Heart left ventricle (tissue), 16 donors: ENCODE measurements at places on chromosomes 1 and 21. TPM values are rescaled to one million over a fixed set of nuclear protein-coding genes. Genes with fewer than 3 reads are reported as not detected.
A peak's percentile ranks its signal among the peaks of the same experiment; 100 is the strongest.

DNA sequence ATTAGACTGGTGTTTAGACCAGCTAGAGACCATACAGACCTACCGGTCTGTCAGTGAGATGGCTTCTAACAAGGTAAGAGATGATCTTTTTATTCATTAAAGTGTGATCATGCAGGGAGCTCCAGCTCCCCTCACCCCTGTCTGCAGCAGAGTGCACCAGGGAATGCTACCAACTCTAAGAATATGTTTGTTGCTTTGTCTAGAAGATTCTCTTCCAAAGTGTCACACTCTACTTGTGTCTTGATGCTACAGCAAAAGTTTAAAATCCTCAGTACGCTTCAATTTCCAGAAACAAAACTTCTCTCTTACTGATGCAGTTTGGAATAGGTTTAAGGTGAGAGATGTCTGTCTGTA lies 201.4 kb upstream of the SGIP1 start:
- H3K4me3 ChIP-seq, result peak overlapping the region; percentile 54
- H3K36me3 ChIP-seq, result no peaks in the 10 kb centered on the region
- no peaks in the 10 kb centered on the region for H3K27me3 ChIP-seq
- H3K27ac ChIP-seq, result peak overlapping the region; percentile 87

GRCh38 chr1:86938450-86938849 lies 24.0 kb downstream of the HS2ST1 start:
- H3K4me3 ChIP-seq, result no peak overlapping the region
- no peaks in the 10 kb centered on the region for H3K4me1 ChIP-seq
- no peaks in the 10 kb centered on the region for H3K27me3 ChIP-seq
- no peaks in the 10 kb centered on the region for H3K36me3 ChIP-seq

DNA sequence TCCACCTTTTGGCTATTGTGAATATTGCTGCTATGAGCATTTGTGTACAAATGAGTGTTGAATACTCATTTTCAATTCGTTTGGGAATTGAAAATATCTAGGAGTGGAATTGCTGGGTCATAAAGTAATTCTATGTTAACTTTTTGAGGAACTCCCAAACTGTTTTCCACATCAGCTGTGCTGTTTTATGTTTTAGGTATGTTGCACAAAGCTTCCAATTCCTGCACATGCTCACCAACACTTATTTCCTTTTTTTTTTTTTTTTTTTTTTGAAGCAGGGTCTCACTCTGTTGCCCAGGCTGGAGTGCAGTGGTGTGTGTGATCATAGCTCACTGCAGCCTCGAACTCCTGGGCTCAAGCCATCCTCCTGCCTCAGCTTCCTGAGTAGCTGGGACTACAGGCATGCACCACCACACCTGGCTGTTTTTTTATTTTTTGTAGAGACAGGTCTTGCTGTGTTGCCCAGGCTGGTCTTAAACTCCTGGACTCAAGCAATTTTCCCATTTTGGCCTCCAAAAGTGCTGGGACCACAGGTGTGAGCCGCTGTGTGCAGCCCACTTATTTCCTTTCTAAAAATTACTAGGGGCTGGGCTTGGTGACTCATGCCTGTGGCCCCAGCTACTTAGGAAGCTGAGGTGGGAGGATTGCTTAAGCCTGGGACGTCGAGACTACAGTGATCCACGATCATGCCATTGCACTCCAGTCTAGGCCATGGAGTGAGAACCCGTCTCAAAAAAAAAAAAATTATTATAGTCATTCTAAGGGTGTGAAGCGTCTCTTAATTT lies 33.4 kb downstream of the TMCC2 start:
- H3K27ac ChIP-seq, result no peak overlapping the region
- no peak for DNase-seq
- no peaks in the 10 kb centered on the region for H3K36me3 ChIP-seq
- H3K27me3 ChIP-seq, result no peaks in the 10 kb centered on the region
- H3K4me3 ChIP-seq, result no peak overlapping the region

DNA sequence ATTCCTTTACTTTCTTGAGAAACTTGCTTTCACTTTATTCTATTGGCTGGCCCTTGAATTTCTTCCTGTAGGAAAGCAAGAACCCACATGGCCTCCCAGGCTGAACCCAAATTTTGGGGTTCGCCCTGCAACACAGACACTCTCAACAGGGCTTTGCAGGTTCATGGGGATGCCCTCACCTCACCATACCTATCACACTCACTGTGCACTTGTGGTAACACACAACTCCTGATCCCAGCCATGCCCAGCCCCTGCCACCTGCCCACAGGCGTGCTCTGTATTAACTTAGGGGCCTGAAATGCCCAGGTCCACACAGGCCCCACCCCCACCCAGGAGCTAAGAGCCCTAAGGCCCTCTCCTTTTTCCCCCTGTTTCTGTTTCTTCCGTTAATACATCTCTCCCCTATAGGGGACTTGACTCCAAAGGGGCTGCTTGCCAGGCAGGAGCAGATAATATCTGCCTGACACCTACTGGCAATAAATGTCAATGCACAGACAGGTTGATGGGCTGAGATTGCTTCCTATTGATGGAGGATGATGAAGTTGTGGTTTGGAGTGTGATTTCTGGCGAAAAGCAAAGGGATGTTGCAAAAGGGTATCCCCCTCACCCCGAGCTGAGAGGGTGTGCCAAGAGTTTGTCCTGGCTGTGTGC lies 171.5 kb downstream of the AJAP1 start:
- no peaks in the 10 kb centered on the region for H3K27me3 ChIP-seq
- H3K4me3 ChIP-seq, result no peak overlapping the region
- H3K36me3 ChIP-seq, result no peaks in the 10 kb centered on the region
- no peaks in the 10 kb centered on the region for H3K4me1 ChIP-seq
- no peak for DNase-seq

GRCh38 chr1:117290890-117291289 lies 76.4 kb upstream of the MAN1A2 start:
- no peak for DNase-seq
- no peaks in the 10 kb centered on the region for H3K27me3 ChIP-seq
- no peak overlapping the region for H3K27ac ChIP-seq
- no peaks in the 10 kb centered on the region for H3K4me1 ChIP-seq

DNA sequence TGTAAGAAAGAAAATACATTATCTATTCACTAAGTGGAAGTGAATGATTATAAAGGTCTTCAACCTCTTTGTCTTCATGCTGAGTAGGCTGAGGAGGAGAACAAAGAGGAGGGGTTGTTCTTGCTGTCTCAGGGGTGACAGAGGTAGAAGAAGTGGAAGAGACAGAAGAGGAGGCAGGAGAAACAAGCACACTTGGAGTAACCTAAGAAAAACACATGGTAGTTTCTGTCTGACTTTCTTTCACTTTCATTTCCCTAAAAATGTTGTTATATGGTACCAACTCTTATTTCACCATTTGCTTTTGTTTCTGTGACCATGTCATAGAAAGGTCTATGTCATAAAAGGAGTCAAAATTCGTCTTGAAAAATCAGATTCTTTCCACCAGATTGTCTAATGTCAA lies 696.6 kb upstream of the BRINP3 start:
- DNase-seq, result no peak
- no peaks in the 10 kb centered on the region for H3K36me3 ChIP-seq
- H3K4me1 ChIP-seq, result no peaks in the 10 kb centered on the region

- H3K36me3 ChIP-seq, result peaks cover 4% of the 10 kb centered on the region
- H3K27ac ChIP-seq, result peak overlapping the region; percentile 46
- H3K27me3 ChIP-seq, result no peaks in the 10 kb centered on the region
- H3K4me3 ChIP-seq, result no peak overlapping the region
These were observed 20.0 kb downstream of the CEP170 start for GRCh38 chr1:243234978-243235647.

DNA sequence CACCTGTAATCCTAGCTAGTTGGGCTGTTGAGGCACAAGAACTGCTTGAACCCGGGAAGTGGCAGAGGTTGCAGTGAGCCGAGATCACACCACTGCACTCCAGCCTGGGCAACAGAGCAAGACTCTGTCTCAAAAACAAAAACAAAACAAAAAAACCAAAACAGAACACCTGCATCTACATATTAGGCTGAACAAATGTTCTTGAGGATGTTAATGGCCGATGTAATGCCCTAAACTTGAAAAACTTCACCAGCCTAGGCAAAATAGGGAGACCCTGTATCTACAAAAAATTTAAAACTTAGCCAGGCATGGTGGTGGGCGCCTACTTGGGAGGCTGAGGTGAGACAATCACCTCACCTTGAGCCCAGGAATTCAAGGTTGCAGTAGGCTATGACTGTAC lies 17.8 kb downstream of the GPBP1L1 start:
- H3K36me3 ChIP-seq, result no peaks in the 10 kb centered on the region
- no peaks in the 10 kb centered on the region for H3K27me3 ChIP-seq
- no peak overlapping the region for H3K4me3 ChIP-seq

- H3K27me3 ChIP-seq, result no peaks in the 10 kb centered on the region
- H3K36me3 ChIP-seq, result peaks cover 57% of the 10 kb centered on the region
- no peak for DNase-seq
- no peak overlapping the region for H3K4me3 ChIP-seq
- H3K4me1 ChIP-seq, result no peaks in the 10 kb centered on the region
These were observed 140.6 kb downstream of the VPS13D start for GRCh38 chr1:12370333-12370975.

DNA sequence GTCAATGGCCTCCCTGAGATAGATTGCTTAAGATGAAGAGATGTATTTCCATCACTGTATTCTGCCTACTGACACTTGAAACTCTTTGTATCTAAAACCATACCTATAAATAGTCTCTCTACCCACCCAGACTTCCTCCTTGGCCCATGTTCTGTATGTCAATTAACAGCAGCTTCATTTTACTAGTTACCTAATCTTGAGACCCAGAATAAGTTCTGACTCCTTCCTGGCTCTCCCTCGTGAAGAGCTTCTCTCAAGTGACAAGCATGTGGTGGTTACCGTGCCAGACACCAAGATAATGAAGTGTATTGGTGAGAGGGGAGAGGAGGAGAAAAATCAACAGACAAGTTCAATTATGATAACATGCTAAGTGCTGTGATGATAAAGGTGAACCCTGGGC lies 128.8 kb upstream of the RAVER2 start:
- peaks cover 6% of the 10 kb centered on the region for H3K4me1 ChIP-seq
- no peaks in the 10 kb centered on the region for H3K27me3 ChIP-seq
- H3K4me3 ChIP-seq, result no peak overlapping the region
- H3K27ac ChIP-seq, result no peak overlapping the region
- H3K36me3 ChIP-seq, result no peaks in the 10 kb centered on the region

DNA sequence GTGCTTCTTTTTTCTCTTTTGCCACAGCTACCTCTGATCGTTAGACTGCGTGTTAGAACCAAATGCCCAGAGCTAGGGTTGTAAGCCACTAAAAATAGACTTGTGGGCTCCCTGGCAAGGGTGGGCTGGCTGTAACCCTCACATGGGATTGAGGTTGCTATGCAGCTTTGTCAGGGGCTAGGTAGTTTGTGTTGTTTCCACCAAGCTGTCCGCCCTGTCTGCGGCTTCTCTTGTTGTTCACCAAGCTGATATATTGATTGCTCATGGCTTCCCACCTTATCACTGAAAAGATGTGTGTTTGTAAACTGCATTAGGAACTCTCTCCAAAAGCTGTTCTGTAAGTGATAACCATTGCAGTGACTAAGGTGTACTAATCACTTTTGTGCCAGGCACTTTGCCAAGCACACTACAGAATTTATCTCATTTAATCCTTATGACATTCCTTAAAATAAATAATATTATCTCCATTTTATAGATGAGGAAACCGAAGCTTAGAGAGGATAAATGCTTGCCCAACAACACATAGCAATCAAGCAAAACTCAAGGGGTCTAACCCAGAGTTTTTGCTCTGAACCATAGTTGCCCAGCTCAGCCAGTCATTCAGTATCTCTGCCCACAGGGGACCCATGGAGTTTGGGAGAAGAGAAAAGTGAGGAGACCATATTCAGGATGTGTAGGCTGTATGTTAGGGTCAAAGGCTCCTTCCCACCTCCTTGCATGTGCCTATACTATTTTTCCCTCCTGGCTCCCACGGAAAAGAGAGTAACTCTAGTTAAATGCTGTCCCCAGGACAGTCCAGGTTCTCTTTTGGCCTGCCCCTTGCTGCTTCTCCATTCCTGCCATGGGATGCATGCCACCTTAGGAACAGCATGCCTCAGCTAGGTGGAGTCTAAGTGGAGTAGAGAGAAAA lies 42.2 kb upstream of the TARBP1 start:
- DNase-seq, result no peak
- H3K4me3 ChIP-seq, result no peak overlapping the region
- H3K4me1 ChIP-seq, result peaks cover 2% of the 10 kb centered on the region
- peak overlapping the region; percentile 94 for H3K27ac ChIP-seq
- H3K36me3 ChIP-seq, result no peaks in the 10 kb centered on the region
- H3K27me3 ChIP-seq, result no peaks in the 10 kb centered on the region

- H3K4me3 ChIP-seq, result no peak overlapping the region
- H3K27me3 ChIP-seq, result no peaks in the 10 kb centered on the region
- H3K4me1 ChIP-seq, result no peaks in the 10 kb centered on the region
- H3K36me3 ChIP-seq, result no peaks in the 10 kb centered on the region
- no peak overlapping the region for H3K27ac ChIP-seq
These were observed 256.5 kb downstream of the FGGY start for GRCh38 chr1:59553371-59553770.

DNA sequence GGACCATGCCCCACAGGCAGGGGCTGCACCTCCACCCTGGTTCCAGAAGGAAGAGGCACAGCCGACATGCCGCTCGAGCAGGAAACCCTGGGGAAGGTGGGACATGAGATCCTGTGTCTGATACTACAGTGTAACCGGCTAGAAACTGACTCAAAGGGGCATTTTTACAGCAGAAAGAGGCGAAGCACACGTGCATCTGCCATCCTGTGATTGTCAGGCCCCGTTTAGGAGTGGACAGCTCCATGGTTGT lies 62.7 kb downstream of the SIK1 start:
- peaks cover 40% of the 10 kb centered on the region for H3K4me1 ChIP-seq
- H3K4me3 ChIP-seq, result no peak overlapping the region
- DNase-seq, result no peak
- no peak overlapping the region for H3K27ac ChIP-seq
- H3K27me3 ChIP-seq, result no peaks in the 10 kb centered on the region

The CTSE gene
- 2.2 TPM for total RNA-seq

The KCNH1 gene
- total RNA-seq, result 0.03 TPM

The GJA8 gene
- total RNA-seq, result not detected

The LMX1A gene
- total RNA-seq, result not detected

The OR2T33 gene
- not detected for total RNA-seq

The DHRS3 gene
- 51.4 TPM for total RNA-seq

The CFAP141 gene
- not detected for total RNA-seq

The LPAR3 gene
- total RNA-seq, result 10.1 TPM

The TMEM125 gene
- total RNA-seq, result not detected

The OR2M3 gene
- total RNA-seq, result not detected
